ENCODE measurements at places on chromosomes 7 and 10.
A peak's percentile ranks its signal among the peaks of the same experiment; 100 is the strongest.

GRCh38 chr7:2670720-2671391 lies 17.1 kb upstream of the AMZ1 start:
- DNase-seq = peak; percentile 50

GRCh38 chr7:112898432-112899290 lies 108.5 kb upstream of the TMEM168 start:
- DNase-seq = peak; percentile 7

- DNase-seq = no peak
These were observed 75.4 kb downstream of the TCF7L2 start for GRCh38 chr10:113025487-113025886.

- DNase-seq = no peak
These were observed 564.3 kb downstream of the LRMDA start for GRCh38 chr10:75995720-75996119.

- no peak for DNase-seq
These were observed 19.2 kb downstream of the CRPPA start for GRCh38 chr7:16402091-16402490.

DNA sequence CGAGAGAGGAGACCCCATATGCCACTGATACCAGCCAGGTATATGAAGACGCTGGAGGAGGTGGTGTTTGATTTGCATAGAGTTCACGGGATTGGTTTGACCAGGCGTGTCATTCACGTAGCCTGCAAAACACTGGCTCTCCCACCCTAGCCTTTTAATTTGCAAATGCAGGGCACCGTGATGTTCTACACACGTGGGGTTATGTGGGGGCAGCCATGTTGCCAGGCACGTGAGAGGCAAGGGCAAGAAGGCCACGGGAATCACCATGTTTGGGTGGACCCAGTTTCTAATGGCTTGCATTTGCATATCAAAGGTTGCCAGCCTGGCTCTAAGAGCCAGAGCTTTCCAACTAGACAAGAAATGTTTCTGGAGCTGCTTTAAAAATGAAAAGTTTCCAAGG lies 117.2 kb upstream of the LYZL1 start:
- DNase-seq = no peak

GRCh38 chr7:84502239-84502638 lies 307.6 kb upstream of the SEMA3A start:
- DNase-seq = no peak

DNA sequence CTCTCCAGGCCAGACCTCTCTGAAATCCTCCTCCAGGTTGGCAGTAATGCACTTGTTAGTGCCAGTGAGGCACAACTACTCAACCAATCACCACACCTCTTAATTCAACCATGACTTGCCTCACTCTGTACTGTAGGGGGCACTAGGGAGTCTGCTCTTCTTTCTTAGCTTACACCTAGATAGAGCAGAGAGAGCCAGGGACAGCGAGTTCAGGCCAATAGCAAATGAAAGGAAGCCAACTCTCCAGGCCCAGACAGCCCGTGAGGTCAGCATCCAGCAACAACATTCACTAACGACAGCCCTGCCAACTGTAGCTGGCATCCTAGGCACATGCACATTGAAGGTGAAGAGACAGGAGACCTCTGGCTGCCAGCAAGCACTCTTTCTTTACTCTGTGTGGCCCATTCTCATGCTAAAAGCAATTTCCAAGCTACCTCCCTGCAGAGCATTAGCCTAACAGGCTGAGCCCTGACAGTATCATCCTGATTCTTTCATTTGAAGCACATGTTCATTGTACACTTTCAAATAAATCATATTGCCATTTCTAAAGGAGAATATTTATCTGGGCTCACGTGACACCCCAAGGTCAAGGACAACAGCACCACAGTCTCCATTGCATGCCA lies 136.3 kb downstream of the DPY19L1 start:
- DNase-seq = no peak

GRCh38 chr7:51619880-51620279 lies 303.3 kb upstream of the COBL start:
- no peak for DNase-seq

DNA sequence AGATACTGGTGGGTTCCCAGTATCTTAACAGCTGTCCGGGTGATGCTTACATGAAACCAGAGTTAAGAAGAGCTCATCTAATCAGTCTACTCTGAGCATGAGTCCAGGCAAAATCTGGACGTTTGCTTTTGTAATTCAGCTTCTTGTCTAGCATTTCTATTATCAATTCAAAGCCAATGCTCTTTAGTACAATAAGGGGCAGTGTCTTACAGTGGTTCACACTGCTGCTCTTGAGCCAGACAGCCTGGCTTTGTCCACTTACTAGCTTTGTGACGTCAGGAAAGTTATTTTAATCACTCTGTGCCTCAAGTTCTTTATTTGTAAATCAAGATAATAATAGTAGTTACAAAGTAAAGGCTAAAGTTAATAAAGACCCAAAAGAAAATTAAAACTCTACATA lies 227.3 kb upstream of the TCF7L2 start:
- no peak for DNase-seq
